ENCODE measurements at places on chromosomes 11 and 22. TPM values are rescaled to one million over a fixed set of nuclear protein-coding genes. Genes with fewer than 3 reads are reported as not detected.

DNA sequence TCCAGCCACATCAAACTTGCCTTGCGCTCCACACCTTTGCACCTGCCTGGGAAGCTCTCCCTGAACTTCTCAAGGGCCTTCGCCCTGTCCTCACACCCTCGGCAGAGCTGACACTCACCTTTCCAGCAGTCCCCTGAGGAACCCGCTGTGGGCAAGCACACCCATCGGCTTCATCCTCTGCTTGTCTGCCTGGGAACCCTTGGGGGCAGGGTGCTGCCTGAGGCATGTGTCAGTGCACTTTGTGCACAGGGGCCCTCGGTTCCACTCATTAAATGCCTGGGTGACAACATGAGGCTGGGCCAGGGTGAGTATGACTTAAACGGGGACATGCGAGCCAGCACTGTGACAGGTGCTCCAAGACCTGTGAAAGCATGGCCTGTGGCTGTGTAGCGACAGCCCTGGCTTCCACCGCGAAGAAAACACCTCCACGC, 2.6 kb upstream of the LRFN4 start:
- no peak for DNase-seq
- peaks cover 2% of the 10 kb centered on the region for H3K27me3 ChIP-seq
- H3K36me3 ChIP-seq: no peaks in the 10 kb centered on the region
- no peak overlapping the region for H3K27ac ChIP-seq
- H3K4me1 ChIP-seq: peaks cover 18% of the 10 kb centered on the region
- no peak overlapping the region for H3K4me3 ChIP-seq

DNA sequence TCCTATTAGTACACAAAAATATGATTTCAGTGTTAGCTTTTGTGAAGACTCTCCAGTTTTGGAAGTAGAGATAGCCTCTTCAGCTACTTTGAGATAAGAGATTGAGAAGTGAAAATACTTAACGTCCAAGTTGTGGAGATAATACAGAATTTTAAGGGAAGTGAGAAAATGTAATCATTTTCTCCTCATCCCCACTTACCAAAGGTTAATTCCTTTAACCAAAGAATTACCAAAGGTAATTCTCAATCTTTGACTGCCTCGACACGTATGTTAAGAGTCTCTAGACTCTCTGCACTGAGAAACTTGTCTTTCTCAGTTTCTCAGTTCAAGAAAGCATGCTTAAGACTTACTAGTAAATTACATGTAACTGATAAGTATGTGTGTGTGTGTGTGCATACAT, 15.3 kb downstream of the C11orf54 start:
- no peak overlapping the region for H3K4me3 ChIP-seq
- H3K27me3 ChIP-seq: no peaks in the 10 kb centered on the region
- no peaks in the 10 kb centered on the region for H3K4me1 ChIP-seq
- H3K27ac ChIP-seq: no peak overlapping the region
- peaks cover 60% of the 10 kb centered on the region for H3K36me3 ChIP-seq
- no peak for DNase-seq

The TREH gene
- total RNA-seq: not detected

DNA sequence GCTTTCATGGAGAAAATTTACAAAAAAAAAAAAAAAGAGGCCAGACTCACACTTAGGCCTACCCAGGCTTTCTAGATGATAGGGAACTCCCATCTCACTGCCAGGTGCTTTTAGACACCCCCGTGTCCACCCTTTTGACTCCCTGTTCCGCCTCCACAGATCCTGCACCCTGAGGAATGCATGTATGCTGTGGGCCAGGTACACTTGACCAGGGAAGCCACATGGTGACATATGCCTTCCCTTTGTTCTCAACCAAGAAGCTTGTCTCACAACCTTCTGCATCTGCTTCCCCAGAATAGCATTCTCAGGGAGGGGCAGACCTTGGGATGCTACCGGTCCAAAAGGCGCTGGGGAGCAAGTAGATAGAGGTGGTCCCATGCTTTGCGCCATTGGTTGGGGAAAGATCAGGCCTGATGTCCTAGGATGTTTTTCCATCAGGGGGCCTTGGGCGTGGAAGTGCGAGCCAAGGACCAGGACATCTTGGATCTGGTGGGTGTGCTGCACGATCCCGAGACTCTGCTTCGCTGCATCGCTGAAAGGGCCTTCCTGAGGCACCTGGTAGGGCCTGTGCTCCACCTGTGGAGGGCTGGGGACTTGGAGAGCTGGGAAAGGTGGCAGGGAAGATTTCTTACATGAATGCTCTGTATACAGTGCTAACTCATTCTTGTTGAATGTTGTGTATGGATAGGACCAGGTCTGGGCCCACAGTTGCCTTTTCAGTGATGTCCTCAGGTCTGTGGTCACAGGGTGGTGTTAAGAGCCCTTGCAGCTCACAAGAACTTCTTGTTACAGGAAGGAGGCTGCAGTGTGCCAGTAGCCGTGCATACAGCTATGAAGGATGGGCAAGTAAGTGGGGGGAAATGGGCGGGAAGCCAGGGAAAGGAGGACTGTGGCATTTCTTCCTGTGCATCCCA, 7.5 kb downstream of the HMBS start:
- DNase-seq: no peak
- peaks cover 13% of the 10 kb centered on the region for H3K36me3 ChIP-seq
- H3K4me3 ChIP-seq: no peak overlapping the region

- H3K27me3 ChIP-seq: no peaks in the 10 kb centered on the region
- H3K4me1 ChIP-seq: peaks cover 14% of the 10 kb centered on the region
- H3K36me3 ChIP-seq: no peaks in the 10 kb centered on the region
- H3K27ac ChIP-seq: no peak overlapping the region
- no peak overlapping the region for H3K4me3 ChIP-seq
These were observed 2.9 kb downstream of the FAM118B start for GRCh38 chr11:126214441-126214840.

GRCh38 chr11:4619514-4619913, 11.5 kb upstream of the TRIM68 start:
- DNase-seq: no peak
- no peaks in the 10 kb centered on the region for H3K36me3 ChIP-seq
- H3K4me1 ChIP-seq: no peaks in the 10 kb centered on the region
- no peaks in the 10 kb centered on the region for H3K27me3 ChIP-seq
- no peak overlapping the region for H3K4me3 ChIP-seq
- no peak overlapping the region for H3K27ac ChIP-seq

The GAL3ST1 gene
- total RNA-seq: not detected

DNA sequence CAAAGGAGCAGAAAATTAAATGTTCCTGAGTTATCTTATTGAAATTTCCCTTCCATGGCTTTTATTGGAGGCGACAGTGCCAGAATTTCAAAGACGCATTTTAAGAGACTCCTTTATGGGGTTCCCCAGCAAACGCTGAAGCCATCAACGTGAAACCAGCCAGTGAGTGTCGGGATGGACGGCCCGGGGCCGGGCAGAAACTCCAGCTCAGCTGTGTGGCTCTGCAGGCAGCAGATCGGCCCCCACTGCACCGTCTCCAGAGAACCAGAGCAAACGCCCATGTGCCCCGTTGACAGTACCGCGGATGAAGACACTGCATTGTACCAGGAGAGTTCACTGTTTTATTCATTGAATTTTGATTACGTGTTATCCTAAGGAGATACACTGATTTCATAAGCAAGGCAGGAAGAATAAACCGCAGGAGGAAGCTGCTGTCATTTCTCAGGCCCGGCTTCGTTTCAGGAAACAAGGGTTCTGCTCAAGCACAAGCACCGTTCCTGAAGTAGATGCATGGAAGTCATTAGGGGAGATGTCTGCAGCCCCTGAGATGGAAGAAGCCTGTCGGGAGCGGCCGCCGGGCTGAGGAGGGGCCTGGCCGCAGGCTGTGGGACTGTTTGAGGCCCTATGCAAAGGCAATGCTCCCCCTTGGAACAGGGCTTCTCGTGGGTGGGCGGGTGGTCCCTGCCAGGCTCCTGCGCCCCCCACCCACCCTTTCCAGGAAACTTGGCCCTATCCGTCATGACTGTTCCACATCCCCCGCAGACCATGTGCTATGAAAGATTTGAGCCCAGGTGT, 639.7 kb downstream of the TBC1D22A start:
- no peaks in the 10 kb centered on the region for H3K4me1 ChIP-seq
- no peak overlapping the region for H3K4me3 ChIP-seq
- no peak for DNase-seq
- H3K36me3 ChIP-seq: no peaks in the 10 kb centered on the region

DNA sequence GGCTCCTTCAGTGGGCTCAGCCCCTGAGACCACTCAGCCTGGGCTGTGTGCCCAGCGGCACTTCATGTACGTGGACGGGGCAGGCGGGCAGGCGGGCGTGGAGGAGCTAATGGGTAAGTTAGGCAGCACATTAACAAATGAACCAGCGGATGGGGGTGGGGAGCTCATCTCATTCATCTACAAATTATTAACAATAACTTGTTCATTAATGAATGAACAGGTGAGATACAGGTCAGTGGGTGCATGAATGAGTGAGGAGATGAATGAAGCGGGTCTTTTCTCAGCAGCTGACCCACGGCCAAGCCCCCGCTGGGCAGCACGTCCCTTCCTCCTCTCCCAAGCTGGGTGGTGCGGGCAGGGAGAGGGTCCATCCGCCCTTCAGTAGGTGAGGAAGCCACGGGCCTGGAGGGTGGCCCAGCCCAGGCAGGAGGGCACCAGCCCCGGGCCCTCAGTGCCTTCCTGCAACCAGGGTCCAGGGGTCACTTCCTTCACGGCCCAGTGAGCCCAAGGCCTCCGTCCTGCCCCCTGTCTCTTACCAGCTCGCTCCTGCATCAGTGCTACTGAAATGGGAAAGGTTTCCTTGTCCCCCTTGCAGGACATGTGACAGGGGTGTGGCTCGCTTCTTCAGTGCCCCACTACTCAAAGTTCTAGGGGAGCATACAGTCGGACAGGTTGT, 60.5 kb upstream of the KCNQ1OT1 start:
- H3K4me1 ChIP-seq: no peaks in the 10 kb centered on the region
- no peaks in the 10 kb centered on the region for H3K27me3 ChIP-seq
- H3K4me3 ChIP-seq: no peak overlapping the region
- no peak overlapping the region for H3K27ac ChIP-seq
